ENCODE measurements at places on chromosomes 5 and 9.
A peak's percentile ranks its signal among the peaks of the same experiment; 100 is the strongest.

GRCh38 chr5:94031631-94032030 lies 290.2 kb upstream of the POU5F2 start:
- no peak for DNase-seq

DNA sequence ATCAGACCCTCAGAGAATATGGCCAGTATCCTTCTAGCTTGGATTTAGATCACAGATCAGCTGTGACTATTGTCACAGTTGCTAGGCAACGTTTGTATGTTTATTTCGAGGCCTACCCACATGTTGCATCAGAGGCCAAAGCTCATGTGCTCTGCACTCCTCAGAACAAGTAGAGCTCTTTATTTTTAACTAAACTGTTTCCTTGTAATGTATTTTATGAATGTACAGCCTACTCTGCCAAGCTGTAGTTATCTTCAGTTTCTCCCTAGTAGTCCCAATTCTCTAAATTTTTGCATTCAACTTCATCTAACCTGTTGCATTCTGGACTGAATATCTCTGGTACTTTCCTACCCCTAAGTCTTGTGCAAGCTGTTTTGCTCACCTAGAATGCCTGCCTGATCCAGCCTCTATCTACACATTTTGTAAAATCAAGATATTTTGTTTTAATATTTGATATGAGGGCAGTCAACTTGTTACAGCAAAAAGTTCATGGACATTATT lies 52.8 kb downstream of the CAST start:
- peak; percentile 17 for DNase-seq

DNA sequence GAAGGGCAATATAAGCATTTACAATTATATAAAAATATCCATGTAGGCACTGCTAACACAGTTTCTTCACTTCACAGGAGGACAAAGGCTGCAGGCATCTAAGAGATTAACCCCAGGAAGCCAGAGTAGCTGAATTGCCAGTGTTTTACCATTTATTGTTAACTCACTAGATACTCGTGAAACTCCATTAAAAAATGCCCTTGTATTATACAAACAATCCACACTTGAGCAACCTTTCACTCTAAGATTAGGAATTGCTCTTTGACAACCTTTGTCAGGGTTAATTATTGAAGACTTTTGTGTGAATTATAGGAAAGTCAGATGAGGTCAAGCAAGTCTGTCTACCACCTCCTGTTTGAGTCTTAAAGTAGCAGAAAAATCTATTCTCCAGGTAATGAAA lies 317.8 kb downstream of the ADGRV1 start:
- DNase-seq = no peak

GRCh38 chr9:2015581-2016407 lies 647 bp downstream of the SMARCA2 start:
- DNase-seq = peak; percentile 41

- peak; percentile 58 for DNase-seq
These were observed 458.4 kb downstream of the KDM4C start for GRCh38 chr9:7216004-7216841.

DNA sequence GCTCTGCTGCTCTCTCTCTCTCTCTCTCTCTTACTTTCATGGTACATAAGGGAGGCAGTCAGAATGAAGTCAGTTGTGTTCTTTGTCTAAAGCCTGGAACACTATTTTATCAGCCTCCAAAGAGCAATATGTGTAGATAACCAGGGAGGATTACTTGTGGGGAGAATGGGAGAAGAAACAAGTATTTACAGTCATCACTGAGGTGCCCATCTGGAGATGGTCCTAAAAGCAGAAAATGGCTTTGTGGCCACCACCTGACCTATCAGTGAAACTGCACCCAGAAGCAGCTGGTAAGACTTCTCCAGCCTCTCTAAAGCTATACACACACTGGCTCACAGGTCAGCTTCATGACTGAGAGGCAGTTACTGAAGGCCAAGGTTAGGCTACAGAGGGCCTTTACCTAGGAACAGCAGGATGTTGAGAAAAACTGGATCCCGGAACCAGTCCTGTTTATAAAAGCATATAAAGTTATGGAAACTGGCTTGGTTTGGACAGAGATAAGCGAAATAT lies 75.1 kb downstream of the MRPS27 start:
- no peak for DNase-seq

DNA sequence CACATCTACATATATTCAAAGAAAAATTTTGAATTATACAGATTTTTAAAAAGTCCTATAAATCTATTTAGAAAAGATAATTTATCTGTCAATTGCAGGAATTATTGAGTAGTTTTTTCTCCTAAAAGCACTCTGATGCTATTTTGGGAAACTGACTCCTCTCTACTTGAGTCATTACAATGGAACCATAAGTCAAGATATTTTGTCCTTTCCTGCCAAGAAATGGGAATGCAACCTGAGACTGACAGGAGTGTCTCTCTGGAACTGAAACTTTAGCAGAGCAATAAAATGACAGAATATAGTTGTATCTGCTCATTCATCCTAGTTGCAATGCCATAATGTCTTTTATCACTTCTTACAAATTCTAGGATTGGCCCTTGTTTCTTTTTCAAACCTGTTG lies 48.6 kb downstream of the CARTPT start:
- no peak for DNase-seq

DNA sequence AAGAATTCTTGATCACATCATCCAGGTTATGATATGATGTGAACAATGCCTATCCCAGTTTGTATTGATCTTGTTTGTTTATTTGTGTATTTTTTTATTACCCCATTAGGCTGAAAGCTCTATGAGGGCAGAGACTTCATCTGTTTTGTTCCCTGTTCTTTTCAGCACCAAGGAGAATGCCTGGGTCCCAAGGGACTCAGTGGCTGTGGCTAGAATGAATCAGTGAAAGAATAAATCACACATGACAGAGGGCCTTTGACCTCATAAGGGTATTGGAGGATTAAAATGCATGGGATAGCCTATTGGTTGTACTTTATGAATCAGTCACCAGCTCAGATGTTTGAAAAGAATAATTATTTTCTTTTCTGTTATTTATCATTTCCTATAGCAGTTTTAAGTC lies 292.2 kb downstream of the GAS1 start:
- DNase-seq = no peak

GRCh38 chr5:126499853-126500342 lies 76.7 kb downstream of the GRAMD2B start:
- no peak for DNase-seq

GRCh38 chr9:120382453-120382852 lies 197.5 kb downstream of the CDK5RAP2 start:
- DNase-seq = no peak

- no peak for DNase-seq
These were observed 212.3 kb downstream of the ERCC6L2 start for GRCh38 chr9:96087669-96088299.

DNA sequence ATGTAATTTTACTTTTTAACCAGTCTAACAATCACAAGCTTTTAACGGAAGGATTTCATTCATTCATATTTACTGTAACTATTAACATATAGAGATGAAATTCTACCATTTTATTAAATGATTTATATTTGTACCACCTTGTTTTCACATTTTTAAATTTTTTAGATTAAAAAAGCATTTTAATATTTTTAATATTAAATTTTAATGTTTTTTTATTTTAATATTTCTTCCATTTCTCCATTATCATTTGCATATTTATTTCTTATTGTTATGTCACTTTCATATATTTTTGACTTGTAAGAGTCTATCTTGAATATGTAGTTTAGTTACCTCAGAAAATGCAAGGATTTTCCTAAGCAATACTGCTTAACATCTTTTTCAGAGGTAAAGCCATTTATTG lies 1034.0 kb upstream of the PTPRD start:
- DNase-seq = no peak

- no peak for DNase-seq
These were observed 42.7 kb downstream of the NDUFS4 start for GRCh38 chr5:53603009-53603687.

DNA sequence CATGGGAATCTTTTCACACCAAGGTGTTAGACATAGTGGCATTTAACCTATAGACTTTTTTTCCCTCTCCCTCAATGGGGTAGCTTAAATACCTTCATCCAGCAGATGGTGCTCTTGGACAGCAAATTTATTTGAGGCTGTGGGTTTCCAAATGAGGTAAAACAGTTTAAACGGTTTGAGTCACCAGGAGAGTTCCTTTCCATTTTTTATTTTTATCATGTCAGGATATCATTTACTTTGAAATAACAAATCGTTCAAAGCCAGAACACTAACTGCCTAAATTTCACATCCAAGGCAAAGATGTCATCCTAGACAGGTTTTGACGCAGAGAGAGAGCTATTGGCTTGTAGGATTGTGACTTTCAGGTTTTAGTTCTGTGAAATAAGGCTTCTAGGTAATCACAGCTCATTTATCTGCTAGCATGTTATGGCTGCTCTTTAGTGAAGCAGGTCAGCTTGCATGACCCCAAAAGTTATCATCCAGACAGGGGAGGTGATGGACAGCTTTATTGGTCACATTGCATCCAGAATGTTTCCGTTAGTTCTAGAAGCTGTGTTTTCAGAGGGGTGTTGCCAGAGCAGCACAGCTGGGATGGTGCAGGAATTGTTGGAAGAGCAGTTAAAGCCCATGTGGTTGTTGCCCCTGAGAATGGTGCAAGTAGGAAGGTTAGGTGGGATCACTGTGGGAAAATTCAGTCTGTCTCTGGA lies 69.8 kb downstream of the KDM4C start:
- peak; percentile 32 for DNase-seq

GRCh38 chr9:129656795-129657390 lies 8.6 kb upstream of the PRRX2 start:
- no peak for DNase-seq

DNA sequence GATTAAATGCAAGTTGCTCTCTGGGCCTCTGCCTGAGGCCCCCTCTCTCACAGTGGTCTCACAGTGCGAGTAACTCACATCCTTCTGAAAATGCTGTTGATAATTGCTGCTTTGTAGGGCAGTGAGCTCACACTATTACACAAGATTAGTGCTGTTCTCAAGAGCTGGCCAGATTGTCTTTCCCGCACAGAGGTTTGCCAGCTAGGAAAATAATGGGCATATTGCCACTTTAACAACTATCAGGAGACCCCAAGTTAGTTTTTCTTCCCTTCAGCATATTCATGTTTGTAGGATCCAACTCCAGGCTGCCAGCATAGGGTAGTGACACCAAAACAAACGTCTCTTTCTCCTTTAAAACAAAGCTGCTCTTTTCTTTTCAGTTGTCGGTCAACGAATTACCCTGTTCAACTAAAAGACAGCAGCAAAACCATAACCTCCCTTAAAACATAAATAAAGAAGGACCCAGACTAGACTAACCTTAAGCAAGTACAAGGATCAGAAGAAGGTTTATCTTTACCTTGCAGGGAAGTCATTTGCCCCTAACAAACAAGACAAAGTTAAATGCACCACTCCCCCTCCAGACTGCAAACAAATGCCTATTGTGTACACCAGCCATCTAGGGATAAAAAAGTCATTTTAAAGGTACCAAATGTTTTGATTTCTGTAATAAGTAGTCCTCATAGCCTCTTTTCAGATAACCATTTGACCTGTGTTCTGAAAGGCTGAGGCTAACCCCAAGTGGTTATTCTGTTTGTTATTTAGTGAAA lies 91.4 kb downstream of the VCAN start:
- DNase-seq = no peak

GRCh38 chr5:2708132-2708531 lies 43.3 kb downstream of the IRX2 start:
- no peak for DNase-seq

- no peak for DNase-seq
These were observed 119.4 kb downstream of the TTC39B start for GRCh38 chr9:15187589-15187988.

- DNase-seq = no peak
These were observed 198.5 kb upstream of the FBN2 start for GRCh38 chr5:128736553-128736952.

GRCh38 chr5:112119969-112120368 lies 299.1 kb downstream of the EPB41L4A start:
- no peak for DNase-seq

GRCh38 chr9:35749515-35750255 lies 598 bp downstream of the RGP1 start:
- peak; percentile 26 for DNase-seq

- DNase-seq = no peak
These were observed 1.4 kb downstream of the SNX18 start for GRCh38 chr5:54518818-54519508.

DNA sequence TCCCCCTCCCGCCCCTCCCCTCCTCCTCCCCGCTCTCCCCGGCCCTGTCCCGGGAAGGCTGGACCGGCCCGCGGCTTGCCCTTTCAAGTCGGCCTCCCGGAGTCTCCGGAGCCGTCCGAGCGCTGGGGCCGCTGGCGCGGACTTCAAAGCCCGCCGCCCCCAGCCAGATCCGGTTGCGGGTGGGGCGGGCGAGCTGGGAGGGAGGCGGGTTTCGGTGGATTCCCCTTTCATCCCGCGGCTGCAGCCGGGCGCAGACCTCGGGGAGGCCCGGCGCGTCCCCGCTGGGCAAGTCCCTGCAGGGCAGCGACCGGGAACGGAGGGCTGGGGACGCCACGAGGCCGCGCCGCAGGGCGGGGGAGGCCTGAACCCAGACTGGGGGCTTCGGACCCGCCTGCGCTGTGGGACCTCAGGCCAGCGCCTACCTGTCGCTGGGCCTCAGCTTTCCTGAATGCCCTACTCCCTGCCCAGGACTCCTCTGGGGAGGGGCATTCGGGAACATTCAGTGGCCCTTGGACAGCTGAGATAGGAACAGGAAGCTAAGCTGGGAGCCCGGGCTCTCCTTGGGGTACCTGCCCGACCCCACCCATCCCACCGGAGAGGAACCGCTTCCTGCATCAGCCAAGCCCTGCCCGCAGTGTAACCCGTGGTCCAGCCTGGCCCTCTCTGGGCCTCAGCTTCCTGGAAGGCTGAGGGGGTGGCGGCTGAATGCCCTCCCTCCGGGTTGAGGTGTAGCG lies 23.4 kb downstream of the C9orf50 start:
- DNase-seq = no peak

- no peak for DNase-seq
These were observed 93.5 kb upstream of the SHB start for GRCh38 chr9:38162332-38163211.

- no peak for DNase-seq
These were observed 72.3 kb downstream of the PTBP3 start for GRCh38 chr9:112261133-112261532.

DNA sequence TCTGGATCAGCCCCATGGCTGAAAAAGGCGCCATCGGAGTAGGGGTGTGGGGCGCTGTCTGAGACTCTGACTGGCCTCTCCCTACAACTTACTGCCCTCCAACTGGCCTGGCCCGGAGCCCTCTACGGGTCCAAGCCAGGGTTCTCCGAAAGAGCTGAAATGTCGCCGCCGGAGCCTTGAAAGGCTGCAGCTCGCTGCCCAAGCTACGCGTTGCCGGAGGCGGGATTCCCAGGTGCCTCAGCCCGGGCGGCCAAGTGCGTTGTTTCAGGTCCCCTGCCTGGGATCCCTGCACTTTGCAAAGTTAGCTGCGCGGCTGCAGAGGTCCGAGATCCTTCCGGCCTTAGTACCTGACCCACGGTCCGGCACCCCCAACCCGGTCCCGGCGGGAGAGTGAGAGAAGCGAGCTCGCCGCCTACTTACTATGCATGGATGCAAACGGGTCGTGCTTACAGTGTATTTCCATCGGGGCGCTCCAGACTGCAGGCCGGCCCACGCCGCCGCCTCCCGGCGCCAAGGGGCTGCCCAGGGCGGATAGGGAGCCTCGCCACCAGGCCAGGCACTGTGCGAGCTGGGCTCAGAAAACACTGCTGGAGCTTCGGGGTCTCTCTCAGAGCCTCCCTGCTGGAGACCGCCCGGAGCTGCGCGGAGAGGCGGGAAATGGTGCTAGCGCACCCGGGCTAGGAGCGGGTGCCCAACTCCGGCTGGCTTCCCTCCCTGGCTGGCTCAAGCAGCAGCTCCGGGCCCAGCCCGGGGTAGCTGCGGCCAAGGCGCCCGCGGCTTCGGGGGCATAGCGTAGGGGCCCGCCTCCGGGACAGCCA lies 7.7 kb downstream of the PAX5 start:
- DNase-seq = no peak

Data from stimulated activated CD4-positive, alpha-beta T cell treated with anti-CD3 and anti-CD28 coated beads, Interleukin-1b, Interleukin-23, amount 100 ng/mL, for 48 hours (primary cell).